ENCODE measurements at places on chromosomes 2 and 18.

DNA sequence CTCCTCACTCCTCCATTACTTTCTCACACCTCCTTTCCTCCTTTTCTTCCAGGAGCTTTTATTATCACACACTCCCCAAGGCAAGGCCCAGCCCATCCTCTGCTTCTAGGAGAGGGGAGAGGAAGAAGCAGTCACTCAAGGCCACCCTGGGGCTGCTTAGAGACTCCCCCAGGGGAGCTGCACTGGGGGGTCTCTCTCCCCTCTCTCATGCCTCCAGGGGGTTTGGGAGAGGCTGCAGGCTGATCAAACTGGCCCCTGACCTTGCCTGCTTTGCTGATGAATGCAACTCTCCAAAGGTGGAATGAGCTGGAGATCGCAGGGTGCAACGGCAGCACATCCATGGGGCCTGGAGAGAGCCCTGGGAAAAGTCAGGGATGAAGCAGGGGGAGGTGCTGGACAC is 216.9 kb downstream of the CELF4 start:
- DNase-seq = no peak

DNA sequence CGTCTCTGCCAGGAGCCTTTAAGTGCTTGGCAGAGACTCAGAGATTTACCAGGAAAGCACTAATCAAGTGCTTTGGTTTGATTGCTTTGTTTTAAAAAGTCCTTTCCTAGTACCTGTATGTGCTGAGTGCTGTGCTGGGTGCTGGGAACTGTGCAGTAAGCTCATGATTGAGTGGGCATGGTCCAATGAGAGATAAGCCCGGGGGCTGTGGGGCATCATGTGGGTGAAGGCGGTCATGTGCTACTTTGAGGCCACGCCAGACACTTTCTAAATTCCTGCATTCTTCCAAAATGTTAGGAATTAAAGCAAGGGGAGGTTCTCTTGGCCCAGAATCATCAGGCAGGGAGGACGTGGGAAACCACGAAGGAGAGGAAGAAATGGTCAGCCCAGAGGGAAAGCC is 109.0 kb downstream of the ACAA2 start:
- DNase-seq = no peak

GRCh38 chr2:70255637-70256314 is 2.2 kb upstream of the PCYOX1 start:
- no peak for DNase-seq

GRCh38 chr18:72470391-72470790 is 73.8 kb downstream of the CBLN2 start:
- no peak for DNase-seq

DNA sequence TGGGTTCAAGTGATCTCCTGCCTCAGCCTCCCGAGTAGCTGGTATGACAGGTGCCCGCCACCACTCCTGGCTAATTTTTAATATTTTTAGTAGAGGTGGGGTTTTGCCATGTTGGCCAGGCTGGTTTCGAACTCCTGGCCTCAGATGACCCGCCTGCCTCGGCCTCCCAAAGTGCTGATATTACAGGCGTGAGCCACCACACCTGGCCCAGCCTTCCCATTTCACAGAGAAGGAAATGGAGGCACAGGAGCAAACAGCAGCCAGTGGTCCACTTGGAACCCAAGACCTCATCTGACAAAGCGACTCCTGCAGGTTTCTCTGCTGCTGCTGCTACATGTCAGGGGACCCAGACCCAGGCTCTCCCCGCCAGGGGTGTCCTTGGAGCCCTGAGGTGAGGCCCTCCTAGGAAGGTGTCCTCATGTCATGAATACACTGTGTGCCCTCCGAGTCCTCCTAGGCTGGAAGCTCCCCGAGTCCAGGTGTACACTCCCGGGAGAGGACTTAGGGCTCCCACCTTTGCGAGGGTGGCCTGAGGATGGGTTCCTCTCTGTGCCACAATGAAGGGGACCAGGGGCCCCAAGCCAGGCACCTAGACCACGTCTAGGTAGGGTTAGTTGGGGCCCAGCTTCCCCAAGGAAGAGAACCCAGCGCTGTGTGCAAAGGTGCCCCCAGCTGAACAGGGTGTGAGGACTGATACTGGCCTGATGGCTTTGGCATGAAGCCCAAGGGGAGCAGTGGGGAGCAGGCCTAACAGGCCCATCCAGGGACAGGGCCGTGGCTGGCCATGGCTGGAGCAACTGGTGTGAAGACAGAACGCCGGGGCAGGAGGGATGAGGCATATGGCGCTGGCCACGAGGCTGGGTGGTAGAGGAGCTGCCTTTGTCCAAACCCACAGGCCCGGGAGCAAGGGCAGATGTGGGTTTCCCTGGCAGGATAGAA is 56.1 kb downstream of the HS6ST1 start:
- no peak for DNase-seq

GRCh38 chr2:36785179-36785795 is 88.8 kb downstream of the VIT start:
- DNase-seq = peak; percentile 69

GRCh38 chr2:73112913-73113854 is at the start of gene RAB11FIP5:
Gene RAB11FIP5, minus strand, starts transcription at chr2:73112948. Its CDS starts 171 bp downstream, at chr2:73112777.
- peak; percentile 92 for DNase-seq

- DNase-seq = no peak
Measured at GRCh38 chr2:113232740-113233139, 46.0 kb downstream of the PAX8 start.

- peak; percentile 66 for DNase-seq
Measured at GRCh38 chr18:47204908-47205522, 28.9 kb upstream of the IER3IP1 start.

GRCh38 chr2:18932853-18933252 is 343.5 kb upstream of the NT5C1B start:
- DNase-seq = peak; percentile 45

DNA sequence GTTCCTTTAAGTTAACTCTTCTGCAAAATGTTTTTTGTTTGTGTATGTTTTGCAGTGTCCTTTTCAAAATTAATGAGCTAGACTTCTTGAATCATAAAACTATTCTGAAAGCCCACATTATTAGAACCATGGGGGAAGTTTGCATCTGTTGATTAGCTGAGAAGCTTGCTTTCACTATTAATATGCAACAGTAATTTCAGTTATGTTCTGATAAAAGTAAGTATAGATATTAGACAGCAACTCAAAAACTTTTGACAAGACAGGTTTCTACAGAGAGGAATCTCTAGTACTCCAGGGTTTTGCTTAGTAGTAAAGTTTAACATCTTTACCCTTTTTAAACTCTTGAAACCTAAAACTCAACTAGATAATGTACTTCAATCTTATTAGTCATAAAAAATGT is 147.8 kb downstream of the UBE2E3 start:
- DNase-seq = no peak

GRCh38 chr2:106745468-106745867 is 140.5 kb downstream of the ST6GAL2 start:
- DNase-seq = peak; percentile 2

- DNase-seq = peak; percentile 73
Measured at GRCh38 chr2:10668402-10669012, 21.3 kb downstream of the NOL10 start.

GRCh38 chr18:422966-423365 is 77.5 kb downstream of the COLEC12 start:
- DNase-seq = no peak

DNA sequence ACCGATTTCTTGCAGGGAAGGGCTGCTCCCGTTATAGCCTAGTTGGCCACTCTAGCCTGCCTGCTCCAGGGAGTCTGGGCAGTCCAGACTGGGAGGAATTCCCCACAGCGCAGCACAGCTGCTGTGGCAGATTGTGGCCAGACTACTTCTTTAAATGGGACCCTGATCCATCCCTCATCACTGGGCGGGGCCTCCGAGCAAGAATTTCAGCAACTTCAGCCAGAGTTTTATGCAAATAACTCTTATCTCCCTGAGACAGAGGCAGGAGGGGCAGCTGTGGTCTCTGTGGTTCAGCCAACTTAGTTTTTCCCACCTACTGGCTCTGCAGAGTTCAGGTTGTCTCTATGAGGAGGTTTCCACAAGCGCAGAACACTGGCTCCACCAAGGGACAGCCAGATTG is 1583.2 kb downstream of the SUCLG1 start:
- no peak for DNase-seq

DNA sequence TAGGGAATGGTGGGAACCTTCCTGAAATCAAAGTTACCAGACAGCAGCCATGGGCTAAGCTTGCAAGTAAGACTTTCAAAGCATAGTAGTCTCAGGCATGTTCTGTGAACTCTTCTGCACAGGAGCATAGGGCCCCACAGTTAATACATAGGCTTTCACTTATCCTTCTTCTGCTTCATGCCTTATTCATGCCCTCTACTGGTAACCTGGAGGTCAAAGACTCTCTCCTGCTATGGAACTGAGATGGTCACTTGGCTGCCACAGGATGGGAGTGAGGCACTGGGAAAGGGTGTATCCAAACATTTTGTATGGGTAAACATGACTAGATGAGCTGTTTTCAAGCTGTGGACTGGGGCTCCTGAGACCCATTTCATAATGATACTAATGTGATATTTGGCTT is 49.1 kb upstream of the ZNF638 start:
- DNase-seq = no peak

- no peak for DNase-seq
Measured at GRCh38 chr2:177093371-177093770, 119.2 kb upstream of the HNRNPA3 start.

DNA sequence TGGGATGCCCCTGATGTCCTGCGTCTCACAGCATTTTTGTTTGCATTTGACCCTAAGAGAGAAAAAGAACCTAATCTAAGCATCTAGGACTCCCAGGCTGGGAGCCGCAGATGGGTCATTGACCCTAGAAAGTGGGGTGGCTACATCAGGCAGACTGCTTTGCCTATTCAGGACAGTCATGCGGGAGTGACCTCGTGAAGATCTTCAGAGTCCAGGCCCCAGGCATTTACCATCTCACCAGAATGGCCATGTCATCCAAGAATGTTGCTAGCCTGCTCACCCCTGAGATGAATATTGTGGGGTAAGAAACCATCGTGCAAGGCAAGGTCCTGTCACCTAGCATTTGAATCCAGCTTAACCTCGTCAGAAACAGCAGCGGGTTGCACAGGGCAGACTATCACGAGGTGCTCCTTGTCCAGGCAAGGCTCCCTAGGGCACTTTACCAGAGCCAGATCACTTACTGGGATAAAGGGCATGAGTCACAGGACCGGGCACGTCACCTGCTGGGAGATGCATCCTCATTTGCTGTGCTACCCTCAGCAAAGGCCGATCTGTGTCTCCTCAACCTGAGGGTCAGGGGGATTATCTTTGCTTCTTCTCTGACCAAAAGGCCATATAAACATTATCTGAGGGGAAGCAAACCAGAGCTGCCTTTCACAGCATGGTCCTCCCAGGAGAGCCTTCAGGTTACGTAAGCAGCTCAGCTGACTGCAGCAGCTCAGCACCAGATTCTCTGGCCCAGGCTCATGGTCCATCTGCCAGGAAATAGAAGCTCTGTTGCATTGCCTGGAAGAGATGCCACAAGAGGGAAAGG is 162.3 kb downstream of the ACKR3 start:
- DNase-seq = no peak

DNA sequence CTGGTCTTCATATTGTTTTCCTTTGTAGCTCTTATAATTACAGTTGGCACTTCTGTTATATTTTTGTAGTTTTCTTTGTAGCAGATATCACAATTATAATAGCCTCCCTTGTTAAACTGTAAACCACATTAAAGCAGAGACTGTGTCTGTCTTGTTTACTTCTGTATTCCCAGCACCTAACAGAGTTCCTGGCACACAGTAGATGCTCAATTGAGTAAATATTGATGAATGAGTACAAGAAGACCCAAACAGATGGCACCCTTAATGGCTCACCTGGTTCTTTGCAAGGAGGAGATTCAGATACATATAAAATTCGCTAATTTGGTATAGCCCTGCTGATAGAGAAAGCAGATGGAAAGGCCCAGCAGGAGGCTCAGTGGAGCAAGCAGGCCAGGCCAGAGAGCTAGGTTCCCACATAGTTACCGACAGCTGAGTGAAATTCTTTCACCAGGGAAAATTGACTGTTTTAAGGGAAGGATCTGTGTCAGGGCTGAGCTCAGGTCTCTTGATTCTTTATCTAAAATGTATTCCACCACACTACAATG is 120.1 kb downstream of the NUP35 start:
- peak; percentile 33 for DNase-seq

DNA sequence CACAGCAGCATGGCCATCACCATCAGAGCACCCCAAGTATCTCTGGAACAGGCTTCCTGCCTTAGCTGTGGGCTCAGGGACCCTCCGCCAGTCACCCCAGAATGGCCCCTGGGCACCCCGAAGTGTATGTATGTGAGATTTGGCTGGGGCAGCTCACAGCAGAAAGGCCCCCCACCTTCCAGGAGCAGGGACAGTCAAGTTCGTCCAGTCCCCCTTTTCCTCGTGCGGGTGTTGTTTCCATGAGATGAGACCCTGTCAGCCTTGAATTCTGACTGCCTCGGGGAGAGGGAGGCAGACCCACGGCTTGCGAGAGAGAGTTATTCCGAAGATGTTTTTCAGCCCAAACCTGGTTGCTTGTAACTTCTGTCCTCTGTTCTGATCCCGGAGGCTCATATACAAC is 290.9 kb upstream of the HDAC4 start:
- DNase-seq = no peak

DNA sequence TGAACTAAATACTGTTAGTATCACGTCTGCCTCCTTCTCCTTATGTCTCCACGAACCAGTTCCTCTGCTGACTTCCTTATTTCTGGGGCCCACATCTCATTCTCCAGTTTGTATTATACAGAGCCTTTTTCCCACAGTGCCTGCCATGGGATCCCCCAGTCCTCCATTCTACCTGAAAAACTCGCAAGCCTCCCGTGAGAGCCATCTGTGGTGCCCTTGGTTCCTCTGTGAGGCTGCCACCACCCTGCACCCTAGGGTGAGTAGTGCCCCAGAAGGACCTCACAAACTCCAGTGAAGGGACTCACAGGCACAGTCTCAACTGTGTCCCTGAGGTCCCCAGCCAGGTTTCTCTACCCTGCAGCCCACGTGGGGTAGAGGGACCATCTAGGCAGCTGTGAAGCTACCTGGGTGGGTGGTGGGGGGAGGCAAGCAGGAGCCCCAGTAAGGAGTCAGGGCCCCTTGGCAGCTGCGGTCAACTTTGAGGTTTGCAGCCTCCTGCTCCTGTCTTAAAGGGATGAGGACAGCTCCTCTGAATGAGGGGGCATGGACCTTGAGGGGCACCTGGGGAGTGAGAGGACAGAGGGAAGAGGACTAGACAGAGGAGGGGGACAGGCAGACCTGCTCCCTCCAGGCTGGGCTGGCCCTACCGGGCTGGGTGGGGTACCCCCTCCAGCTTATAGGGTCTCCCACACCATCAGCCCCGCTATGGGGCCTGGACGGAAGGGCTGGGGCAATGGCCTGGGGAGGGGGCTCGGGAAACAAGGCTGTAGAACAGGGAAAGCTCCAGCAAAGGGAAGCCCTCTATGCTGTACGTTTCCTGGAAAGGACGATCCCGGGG is 1.0 kb downstream of the PSTPIP2 start:
- DNase-seq = no peak

- DNase-seq = no peak
Measured at GRCh38 chr18:76161983-76162382, 333.1 kb downstream of the ZNF516 start.

DNA sequence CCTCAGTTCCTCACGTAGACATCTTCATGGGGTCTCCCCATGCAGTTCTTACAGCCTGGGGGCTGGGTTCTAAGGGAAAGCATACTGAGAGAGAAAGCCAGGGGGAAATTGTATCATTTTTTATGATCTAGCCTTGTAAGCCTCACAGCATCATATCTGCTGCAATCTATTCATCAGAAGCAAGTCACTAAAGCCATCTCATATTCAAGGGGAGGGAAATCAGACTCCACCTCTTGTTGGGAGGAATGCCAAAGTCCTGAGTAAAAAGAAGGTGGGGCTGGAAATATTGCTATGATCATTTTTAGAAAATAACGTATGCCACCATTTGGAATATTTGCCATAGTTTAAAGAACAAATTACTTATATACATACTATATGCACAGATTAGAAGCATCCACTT is 304.6 kb downstream of the TXNL1 start:
- no peak for DNase-seq

- no peak for DNase-seq
Measured at GRCh38 chr2:204725693-204726360, 180.6 kb downstream of the PARD3B start.
